ENCODE measurements at places on chromosomes 13 and 19. TPM values are rescaled to one million over a fixed set of nuclear protein-coding genes. Genes with fewer than 3 reads are reported as not detected.

The EDDM13 gene
- not detected for total RNA-seq

The LRRC4B gene
- total RNA-seq = 0.92 TPM

The ZNF83 gene
- total RNA-seq = 13.0 TPM

The SSC5D gene
- 3.4 TPM for total RNA-seq

The RNF113B gene
- total RNA-seq = not detected

The C19orf53 gene
- 89.9 TPM for total RNA-seq

- DNase-seq = no peak
These were observed 9.6 kb downstream of the IRGQ start for GRCh38 chr19:43586346-43586745.

- DNase-seq = no peak
These were observed 1697.9 kb downstream of the PCDH9 start for GRCh38 chr13:65532231-65532630.

DNA sequence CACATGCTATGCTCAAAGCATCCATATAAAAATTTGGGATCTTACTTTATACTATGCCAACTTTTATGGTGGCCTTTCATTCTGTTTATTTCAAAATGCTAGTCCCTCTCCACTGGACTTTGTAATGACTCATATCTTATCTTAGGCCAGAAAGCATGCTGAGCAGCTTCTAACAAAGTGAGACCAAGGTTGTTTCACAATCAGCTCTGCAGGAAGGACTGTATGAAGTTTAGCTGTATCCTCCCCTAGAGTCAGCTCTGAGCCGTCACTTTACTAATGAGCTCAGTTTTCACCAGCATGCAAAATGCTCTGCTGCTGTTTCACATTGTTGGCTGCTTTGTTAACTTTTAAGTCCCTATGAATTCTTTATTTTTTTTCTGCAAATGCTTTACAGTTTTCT is 1608.8 kb downstream of the OLFM4 start:
- DNase-seq = no peak

DNA sequence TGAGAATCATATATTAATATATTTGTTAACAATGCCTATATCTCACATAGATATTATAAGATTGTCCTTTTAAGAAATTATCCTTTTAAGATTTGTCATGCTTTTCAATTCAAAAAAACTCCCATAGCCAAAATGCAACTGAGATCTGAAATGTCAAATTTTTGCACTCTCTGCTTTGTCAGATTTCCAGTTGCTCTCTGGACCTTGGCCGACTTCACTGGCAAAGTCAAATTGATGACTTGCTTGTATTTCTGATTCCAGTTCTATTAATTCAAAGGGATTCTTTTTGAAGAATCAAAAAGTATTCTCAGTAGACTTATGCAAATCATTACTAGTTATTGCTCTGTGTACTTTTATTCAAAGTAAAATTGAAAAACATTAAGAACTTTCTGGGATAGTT is 101.2 kb upstream of the SCEL start:
- DNase-seq = no peak

- DNase-seq = no peak
These were observed 20.4 kb downstream of the MPND start for GRCh38 chr19:4363571-4364304.

GRCh38 chr13:39269411-39269810 is 231.2 kb downstream of the NHLRC3 start:
- no peak for DNase-seq

Data from Right ventricle myocardium inferior (tissue), 1 donor.